Tongue (tissue), 3 donors: ENCODE measurements at places on chromosomes 4 and X. TPM values are rescaled to one million over a fixed set of nuclear protein-coding genes. Genes with fewer than 3 reads are reported as not detected.

DNA sequence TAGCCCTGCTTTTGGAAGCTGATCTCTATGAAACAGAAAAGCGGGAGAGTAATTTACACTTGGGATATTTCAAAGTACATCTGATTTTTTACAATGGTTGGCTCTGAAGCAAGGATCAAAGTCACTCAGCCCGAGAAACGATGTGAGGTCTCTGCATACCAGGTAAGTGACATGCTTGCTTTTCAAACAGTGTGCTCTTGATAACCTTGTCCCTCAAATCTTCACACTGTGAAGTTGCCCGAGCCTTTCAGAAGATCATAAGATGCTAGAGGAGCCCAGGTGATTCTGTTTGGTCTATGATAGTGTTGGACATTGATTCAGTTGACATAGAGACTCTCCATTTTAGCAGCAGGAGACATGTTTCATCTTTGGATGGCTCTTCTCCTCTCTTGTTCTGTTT lies 47.1 kb upstream of the KLHL34 start:
- DNase-seq, result no peak

DNA sequence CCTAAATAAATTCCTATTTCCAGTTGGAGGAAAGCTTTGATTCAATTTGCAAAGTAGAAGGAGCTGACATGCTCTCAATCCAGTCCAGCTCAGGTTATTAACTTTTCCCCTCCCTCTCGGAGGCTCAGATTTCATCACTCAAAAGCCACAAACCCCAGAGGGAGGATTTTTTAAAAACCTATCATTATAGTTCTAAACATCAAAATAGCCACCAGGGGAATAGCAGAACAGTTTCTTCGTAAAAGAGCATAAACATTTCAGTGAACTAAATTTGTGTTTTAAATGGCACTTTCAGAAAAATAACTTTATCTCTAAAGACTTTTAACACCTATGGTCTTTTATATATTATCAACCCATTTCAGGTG lies 8.8 kb downstream of the GPRIN3 start:
- no peak for DNase-seq

GRCh38 chr4:74453037-74453635 lies 8.2 kb downstream of the AREG start:
- no peak for DNase-seq

- no peak for DNase-seq
These were observed 30.9 kb downstream of the NLGN3 start for GRCh38 chrX:71175531-71175930.

GRCh38 chr4:11669156-11669555 lies 240.5 kb upstream of the HS3ST1 start:
- no peak for DNase-seq

DNA sequence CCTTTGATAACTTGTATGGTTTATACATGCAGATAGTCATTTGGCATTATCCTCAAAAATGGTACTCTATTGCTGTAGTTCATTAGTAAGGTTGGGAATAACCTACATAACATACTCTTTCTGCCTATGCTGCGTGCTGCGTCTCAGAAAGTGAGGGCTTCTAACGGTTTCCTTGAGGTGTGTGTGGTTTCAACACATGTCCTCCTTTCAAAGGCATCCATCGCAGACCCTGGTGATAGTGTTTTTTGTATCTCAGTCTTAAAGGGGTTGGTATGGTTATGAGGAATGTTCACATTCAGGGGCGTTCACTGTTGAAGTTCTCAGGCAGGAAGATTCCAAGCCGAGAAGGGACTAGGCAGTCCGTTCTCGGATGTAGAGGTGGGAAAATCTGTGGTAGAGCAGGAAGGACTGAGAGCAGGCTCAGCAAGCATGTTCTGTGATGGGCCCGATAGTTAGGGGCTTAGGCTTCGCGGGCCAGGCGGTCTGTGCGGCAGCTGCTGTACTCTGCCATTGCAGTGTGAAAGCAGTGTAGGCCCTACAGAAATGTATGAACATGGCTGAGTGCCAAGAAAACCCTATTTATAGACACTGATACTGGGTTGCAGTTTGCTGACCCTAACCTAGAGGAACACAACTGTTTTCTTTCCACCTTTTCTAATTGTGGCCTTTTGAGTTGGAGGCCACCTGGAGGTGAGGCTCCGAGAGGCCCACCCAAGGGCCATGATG lies 123.2 kb downstream of the GPR143 start:
- peak; percentile 68 for DNase-seq

DNA sequence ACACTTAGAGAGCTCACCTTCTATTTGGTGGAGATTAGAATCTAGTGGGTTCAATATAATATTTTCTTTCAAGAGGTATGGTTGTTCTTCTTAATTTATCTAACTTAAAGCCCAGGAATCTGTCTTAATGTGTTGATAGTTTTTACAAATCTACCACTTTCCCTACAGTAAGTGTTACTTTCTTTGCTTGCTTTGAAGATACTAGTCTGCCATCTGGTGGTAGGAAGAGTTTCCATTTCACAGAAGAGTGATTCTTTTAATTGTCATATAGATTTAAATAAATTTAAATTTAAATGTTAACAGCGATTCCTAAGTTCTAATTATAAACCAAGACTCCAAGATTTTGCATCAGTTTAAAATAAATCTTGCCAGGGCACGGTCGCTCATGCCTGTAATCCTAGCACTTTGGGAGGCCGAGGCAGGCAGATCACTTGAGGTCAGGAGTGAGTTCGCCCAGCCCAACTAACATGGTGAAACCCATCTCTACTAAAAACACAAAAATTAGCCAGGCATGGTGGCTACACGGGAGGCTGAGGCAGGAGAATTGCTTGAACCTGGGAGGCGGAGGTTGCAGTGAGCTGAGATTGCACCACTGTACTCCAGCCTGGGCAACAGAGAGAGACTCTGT lies 43.5 kb downstream of the NUDT9 start:
- peak; percentile 70 for DNase-seq

GRCh38 chrX:119218198-119218597 lies 17.9 kb upstream of the PGRMC1 start:
- DNase-seq, result peak; percentile 42

GRCh38 chr4:60737858-60738257 lies 462.3 kb upstream of the ADGRL3 start:
- DNase-seq, result no peak

DNA sequence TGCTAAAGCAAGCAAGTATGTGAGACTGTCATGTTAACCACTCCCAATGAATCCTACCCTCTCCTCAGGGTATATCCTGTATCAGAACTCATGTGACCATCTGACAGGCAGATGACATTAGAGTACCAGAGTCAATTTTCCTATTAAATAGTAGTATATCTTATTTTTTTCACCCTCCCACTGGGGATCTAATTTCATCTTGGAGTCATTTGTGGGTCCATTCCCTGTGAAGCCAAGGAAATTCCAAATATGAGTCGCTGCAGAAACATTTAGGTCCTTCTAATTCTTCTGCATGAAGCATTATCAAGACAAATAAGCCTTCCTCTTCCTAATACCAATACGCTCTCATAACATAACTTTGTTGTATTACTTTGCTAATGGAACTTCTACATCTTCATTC lies 52.2 kb upstream of the BLTP1 start:
- no peak for DNase-seq

- DNase-seq, result no peak
These were observed 224.2 kb upstream of the EMCN start for GRCh38 chr4:100742045-100742444.

- DNase-seq, result no peak
These were observed 10.6 kb upstream of the PUDP start for GRCh38 chrX:7158468-7158990.

DNA sequence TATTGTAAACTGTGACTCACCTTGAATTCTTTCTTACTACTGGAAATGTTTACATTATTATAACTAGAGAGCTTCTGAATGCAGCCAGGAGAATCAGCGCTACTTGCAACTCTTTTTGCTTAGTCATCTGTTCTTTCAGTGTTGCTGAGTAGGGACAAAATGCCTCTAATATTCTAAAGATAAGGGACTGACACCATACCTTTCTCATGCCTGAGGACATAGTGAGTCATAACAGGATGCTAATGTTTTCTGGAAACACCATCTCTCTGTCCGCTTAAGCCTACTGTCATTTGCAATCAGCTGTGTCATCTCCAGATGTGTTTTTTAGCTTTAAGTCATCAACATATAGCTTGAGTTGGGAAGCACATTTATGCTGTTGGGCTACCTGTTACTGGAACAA lies 108.3 kb downstream of the QRFPR start:
- DNase-seq, result no peak

DNA sequence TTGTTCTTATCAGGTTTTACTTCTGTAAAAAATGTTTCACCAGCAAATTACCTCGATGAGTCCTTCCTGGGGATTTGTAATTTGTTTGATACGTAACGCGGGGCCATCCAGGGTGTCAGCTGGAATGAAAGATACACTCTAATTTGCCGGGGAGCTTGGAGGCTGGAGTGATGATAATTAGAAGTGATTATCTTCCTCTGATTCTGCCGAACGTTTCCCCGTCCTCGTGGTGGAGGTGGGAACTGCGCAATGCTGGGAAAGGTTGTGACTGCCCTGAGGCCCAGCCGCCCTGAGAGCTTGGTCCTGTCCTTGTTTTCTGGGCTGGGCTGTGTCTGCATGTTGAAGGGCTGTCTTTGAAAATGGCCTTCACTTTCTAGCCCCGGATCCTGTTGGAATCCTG lies 48.0 kb downstream of the SORCS2 start:
- no peak for DNase-seq

- peak; percentile 47 for DNase-seq
These were observed 113.0 kb upstream of the PRDX4 start for GRCh38 chrX:23554304-23554703.

- DNase-seq, result no peak
These were observed 131.6 kb downstream of the PDS5A start for GRCh38 chr4:39846120-39846519.

GRCh38 chr4:164056426-164057142 lies 562.1 kb downstream of the TMA16 start:
- DNase-seq, result no peak

DNA sequence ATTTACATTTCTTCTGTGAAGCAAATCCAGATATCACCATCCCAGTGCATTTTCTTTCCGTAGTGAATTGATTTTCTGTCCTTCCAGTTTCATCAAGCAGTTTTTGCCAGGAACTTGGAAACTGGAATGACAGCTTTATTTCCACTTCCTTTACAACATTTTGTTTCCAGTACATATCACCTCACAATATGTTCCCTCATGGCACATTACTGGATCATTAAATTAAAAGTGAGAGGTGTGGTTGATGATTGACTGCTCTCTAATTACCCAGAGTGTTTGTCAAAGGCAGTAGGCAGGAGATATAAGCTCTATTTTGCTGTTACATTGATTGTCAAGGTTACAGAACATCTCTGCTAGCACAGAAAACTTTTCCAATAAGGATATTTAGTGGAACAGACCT lies 22.3 kb upstream of the ACE2 start:
- DNase-seq, result no peak

DNA sequence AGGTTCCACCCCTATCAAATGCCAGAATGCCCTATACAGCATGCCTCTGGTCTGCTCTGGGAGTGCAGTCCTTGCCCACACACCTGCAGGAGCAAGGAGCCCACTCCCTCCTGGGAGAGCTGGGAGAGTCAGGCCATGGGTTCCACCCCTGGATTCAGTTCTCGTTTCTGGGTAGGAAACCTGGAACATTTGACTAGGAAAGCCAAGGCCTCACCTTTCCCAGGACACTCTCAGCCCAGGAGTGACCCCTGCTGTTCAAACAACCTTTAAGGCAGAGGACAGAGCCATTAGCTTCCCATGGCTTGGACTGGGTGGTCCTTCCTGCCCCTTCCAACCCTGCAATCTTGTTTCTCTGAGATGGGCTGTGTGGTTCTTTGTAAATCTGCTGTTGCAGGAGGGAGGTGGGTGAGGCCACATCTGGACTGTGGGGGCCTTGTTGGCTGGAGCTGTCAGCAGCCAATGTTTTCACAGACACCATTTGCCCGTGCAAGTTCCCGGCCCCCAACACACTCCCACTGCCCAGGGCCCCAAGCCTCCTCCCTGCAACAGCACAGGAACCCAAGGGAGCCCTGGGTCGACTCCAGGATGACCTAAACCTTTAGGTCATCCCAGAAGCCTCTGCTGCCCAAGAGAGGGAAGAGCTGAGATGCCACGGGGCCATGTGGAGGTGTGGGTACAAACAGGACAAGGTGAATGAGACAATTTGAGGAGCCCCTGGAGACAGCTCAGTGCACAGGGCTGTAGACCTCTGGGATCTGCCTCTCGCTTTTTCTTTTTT lies 104.4 kb downstream of the PJA1 start:
- peak; percentile 45 for DNase-seq

DNA sequence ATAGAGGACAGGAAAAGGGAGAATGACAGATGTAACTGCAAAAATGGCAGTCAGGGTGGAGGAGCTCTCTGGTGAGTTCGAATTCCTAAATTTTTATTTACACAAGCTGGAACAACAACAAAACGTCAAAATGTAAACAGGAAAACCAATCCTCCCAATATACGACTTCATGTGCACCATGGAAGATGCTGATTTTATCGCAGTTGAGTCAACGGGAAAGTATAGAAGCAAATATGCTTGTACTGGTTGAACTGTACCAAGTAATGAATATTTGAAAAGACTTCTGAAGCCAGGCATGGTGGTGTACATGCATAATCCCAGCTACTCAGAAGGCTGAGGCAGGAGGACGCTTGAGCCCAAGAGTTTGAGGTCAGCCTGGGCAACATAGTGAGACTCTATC lies 15.4 kb downstream of the STX18 start:
- no peak for DNase-seq

GRCh38 chr4:54226404-54227255 lies 2.5 kb upstream of the PDGFRA start:
- peak; percentile 80 for DNase-seq

DNA sequence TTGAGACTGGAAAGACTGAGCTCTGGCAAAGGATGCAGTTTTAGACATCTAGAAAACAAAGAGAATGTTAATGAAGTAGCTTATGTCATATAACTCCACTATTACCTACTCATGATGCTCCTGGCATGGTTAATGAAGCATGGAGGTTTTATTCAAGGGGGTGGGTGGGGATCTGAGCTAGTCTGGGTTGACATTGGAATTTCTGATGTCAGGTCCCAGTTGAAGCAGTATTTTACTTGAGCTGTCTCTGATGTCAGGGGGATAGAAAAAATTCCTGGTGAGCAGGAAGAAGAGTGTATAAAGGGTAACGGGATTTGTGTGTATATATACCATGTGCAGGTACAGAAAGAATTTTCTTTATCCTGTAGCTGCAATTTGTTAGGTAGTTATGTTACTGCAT lies 102.0 kb downstream of the ELOVL6 start:
- DNase-seq, result no peak

Gene HELQ
- 23.2 TPM for total RNA-seq

Gene TBC1D8B
- total RNA-seq, result 13.0 TPM

Gene ADD1
- total RNA-seq, result 199 TPM

Gene CLCN4
- 36.5 TPM for total RNA-seq

Gene ADH7
- total RNA-seq, result 12.1 TPM

Gene CT47B1
- not detected for total RNA-seq

Gene TRIM60
- not detected for total RNA-seq

Gene NUDT11
- 6.2 TPM for total RNA-seq

Gene SLITRK4
- total RNA-seq, result 8.1 TPM

Gene AGA
- total RNA-seq, result 19.1 TPM

Gene SOWAHD
- 0.31 TPM for total RNA-seq

Gene ZNF275
- total RNA-seq, result 10.6 TPM

Gene HEPH
- total RNA-seq, result 19.0 TPM

Gene KIT
- 17.6 TPM for total RNA-seq

Gene P2RY10
- total RNA-seq, result 0.62 TPM

Gene MAMLD1
- 3.5 TPM for total RNA-seq
